ENCODE measurements at places on chromosomes 12 and 14. TPM values are rescaled to one million over a fixed set of nuclear protein-coding genes. Genes with fewer than 3 reads are reported as not detected.
A peak's percentile ranks its signal among the peaks of the same experiment; 100 is the strongest.

The HOXC6 gene
- total RNA-seq = 5.6 TPM

The MIPOL1 gene
- 9.0 TPM for total RNA-seq

The PTGDR gene
- 1.4 TPM for total RNA-seq

The TAS2R46 gene
- total RNA-seq = 3.5 TPM

- H3K36me3 ChIP-seq = no peaks in the 10 kb centered on the region
- H3K27ac ChIP-seq = no peak overlapping the region
- DNase-seq = no peak
- peaks cover 8% of the 10 kb centered on the region for H3K27me3 ChIP-seq
These were observed 29.2 kb downstream of the PRMT8 start for GRCh38 chr12:3520168-3520567.

GRCh38 chr12:6764011-6764828 is 1.9 kb upstream of the PTMS start:
- peak overlapping the region; percentile 64 for H3K4me3 ChIP-seq
- peak overlapping the region; percentile 78 for H3K27ac ChIP-seq
- peaks cover 38% of the 10 kb centered on the region for H3K4me1 ChIP-seq

Data from osteoblast (primary cell).